ENCODE measurements at places on chromosomes 3 and 15.
A peak's percentile ranks its signal among the peaks of the same experiment; 100 is the strongest.

DNA sequence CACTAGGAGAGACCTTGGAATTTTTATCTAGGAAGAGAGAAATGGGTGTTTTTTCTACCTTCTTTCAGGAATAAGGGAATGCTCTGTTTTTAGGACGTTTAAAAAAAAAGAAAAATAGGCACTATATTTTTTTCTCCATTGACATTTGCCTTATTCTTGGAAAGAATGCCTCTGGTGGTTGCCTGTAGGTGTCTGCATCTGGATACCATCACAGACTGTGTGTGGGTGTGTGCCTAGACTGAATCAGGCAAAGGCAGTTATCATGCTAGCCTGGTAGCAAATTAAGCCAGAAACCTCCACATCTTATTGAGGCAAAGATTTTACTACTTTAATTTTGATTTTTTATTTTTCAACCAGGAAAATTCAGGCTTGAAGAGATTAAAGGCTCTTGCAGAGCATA is 513.6 kb upstream of the KCNMB2 start:
- DNase-seq, result no peak

GRCh38 chr15:85976986-85977385 is 102.7 kb upstream of the AGBL1 start:
- DNase-seq, result peak; percentile 14

- DNase-seq, result no peak
Measured at GRCh38 chr3:146178006-146178689, 17.2 kb upstream of the PLOD2 start.

DNA sequence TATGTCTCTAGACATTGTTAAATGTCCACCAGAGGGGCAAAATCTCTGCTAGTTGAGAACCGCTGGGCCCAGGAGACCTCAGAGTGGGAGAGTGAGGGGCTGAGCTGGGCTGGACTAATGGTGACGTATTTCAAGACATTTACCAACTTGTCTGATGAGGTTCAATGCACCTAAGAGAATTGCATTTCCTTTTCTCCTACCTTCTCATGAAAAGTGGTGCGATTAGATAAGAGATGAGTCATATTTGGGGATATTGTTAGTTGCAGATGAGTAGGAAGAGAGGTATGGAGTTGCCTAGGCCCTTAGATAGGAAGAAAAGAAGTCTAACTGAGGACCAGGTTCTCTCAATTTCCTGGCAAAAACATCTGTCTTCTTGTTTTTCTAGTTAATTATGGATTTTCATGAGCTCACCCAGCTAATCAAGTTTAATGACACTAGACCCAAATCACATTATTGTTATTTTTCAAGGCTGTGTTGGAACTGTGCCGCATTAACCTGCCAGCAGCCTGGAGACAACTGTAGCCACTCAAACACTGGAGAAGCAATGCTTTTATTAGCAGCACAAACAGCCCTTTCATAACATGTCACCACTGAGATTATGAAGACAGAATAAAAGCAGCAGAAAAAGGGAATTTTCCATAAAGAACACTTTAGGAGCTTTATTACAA is 144.2 kb downstream of the PDCD6IP start:
- DNase-seq, result no peak

DNA sequence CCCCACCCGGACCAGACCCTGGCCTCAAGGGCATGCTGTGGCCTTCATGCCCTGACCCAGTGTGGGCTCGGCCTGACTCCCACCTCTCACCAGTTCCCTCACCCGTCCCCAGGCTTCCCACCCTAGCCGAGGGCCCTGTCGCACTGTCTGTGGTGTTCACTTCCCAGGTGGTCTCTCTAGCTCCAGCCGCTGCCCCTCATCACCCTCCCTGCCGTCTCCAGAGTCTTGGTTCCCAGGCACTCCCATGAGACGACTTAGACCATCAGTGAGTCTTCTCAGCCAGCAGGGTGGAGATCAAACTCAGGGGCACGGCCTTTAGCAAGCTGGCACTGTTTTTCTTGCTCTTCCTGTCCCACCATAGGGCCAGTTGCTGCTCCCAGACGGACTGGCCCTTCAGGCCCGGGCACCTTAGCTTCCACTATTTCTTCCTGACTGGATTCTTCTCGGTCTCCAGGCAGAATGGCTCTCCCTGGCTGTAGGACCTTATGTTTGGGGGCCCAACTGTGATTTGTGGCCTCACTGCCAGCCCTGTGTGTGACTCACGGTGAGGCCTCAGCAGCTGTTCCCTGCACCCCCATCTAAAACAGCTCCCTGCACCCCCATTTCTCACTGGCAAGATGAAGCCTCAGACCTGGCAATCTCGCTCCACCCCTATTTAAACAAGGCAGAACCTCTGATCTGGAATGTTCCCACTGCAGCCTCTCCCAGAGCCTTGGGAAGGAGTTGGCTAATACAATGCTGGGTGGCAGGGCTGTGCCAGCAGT is 9.4 kb upstream of the PCSK6 start:
- no peak for DNase-seq

GRCh38 chr15:55283379-55284147 is 6.0 kb downstream of the RAB27A start:
- no peak for DNase-seq

GRCh38 chr15:93087825-93088199 is 1.2 kb downstream of the RGMA start:
- peak; percentile 39 for DNase-seq

GRCh38 chr15:72288796-72289596 is 16.6 kb upstream of the PARP6 start:
- DNase-seq, result no peak

GRCh38 chr3:160009525-160009924 is 20.9 kb downstream of the IL12A start:
- no peak for DNase-seq

GRCh38 chr3:186254676-186255650 is 107.1 kb downstream of the DGKG start:
- DNase-seq, result no peak

DNA sequence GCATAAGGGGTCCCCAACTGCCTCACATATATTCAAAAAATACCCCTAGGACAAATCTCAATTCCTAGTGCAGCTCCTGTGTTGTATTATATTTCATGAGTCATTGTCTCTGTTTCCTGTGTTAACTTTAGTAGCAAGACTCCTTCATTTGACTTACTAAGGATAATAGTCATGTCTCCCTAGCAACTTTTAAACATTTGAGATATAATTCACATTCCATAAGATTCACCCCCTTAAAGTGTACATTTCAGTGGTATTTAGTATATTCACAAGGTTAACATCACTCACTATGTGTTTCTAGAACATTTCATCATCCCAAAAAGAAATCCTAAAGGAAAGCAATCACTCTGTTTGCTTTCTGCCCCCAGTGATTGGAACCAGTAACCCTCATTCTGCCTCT is 121.3 kb upstream of the WNT7A start:
- DNase-seq, result no peak

- DNase-seq, result peak; percentile 84
Measured at GRCh38 chr15:62618432-62618831, 424.1 kb upstream of the TPM1 start.

DNA sequence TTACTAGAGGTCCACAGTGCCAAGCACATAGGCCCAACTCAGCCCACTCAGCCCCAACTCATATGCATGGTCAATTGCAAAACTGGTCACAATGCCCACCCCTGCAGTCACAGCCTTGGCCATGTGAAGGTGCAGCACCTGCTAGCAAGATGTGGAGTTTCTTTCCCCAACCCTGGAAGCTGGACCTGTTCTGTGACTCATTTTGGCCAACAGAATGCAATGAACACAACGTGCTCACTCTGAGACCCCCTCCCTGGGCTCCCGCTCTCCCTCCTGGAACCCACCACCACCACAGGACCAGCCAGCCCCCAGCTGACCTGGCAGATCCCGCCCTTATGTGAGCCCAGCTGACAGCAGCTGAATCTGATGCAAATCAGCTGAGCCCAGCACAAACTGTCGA is 34.4 kb downstream of the ALDH1L1 start:
- no peak for DNase-seq

DNA sequence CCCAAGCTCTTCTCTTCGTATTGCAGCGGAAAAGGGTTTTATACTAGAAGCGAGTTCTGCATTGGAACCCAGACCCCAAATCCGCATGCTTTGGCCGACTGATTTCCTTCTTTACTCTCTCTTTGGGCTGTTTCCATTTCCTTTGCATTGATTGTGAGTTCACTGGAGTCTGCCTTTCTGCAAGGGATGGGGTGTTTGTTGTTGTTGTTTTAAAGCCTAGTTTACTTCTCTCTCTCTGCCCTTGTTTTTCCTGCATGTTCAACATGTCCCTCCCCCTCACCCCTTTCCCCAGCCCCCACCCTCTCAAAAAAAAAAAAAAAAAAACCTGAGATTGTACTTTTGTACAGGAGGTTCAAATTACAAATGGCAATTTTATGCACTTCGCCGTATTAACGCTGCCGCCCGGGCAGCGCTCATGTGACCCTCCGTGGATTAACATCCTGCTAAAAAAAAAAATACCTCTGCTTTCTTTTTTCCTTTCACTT is 2.2 kb downstream of the NR2F2 start:
- no peak for DNase-seq

GRCh38 chr3:127730666-127731295 is 58.0 kb downstream of the ABTB1 start:
- no peak for DNase-seq

- DNase-seq, result no peak
Measured at GRCh38 chr3:197549261-197549885, 6.4 kb downstream of the BDH1 start.

- no peak for DNase-seq
Measured at GRCh38 chr3:94673876-94674275, 611.0 kb downstream of the NSUN3 start.

- no peak for DNase-seq
Measured at GRCh38 chr3:159731254-159731653, 257.4 kb upstream of the IL12A start.

DNA sequence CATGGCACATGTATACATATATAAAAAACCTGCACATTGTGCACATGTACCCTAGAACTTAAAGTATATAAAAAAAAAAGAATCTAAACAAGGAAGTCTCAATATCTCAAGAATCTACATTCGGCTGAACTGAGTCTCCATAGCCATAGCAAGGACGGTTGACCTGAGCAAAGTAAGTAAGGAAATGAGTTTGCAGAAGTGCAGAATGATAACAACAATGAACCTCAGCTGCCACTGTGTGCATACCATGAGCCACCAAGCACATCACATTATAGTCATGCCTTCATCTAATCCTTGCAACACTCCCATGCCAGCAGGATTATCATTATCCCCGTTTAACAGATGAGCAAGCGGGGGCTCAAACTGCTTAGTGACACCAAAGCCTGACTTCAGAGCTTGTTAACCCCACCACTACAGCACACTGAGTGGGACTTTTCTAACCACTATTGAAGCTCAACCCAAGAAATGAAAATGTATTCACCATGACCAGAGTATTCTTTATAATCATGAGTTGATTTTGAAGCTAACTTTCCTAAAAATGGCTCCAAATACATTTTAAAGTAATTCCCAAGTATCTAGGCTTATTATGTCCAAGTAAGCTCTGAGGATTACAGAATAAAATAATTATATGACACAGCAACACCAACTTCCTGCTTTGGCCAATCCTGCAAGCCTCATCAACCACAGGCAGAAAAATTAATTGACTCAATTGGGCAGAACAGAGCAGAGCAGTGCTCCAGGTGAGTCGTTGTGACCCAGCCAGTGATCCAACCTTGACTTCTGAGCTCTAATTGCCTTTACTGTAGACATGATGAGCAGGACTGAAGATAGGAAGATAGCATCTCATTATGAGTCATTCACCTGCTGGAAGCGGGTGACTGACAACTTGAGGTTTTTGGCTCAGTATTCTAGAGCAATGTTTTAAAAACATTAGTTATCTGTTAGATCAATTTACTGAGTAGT is 47.3 kb upstream of the IL12A start:
- DNase-seq, result no peak

DNA sequence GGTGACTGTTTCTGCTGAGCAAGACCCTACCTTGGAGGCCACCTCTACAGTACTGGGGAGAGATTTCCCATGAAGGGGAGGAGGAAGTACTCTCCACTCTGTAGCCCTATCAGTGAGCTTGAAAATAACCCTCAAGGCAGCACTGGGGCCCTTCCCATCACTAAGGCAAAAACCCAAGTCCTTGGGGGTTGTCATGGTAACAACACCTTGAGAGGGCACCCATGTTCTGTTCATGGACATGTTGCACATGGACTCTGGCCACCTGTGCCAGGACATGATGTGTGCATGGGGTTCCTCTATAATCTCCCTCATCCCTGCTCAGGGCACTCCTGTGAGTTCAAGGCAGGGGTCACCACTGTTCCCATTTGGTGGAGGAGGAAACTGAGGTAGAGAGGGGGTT is 10.9 kb upstream of the CDC25A start:
- DNase-seq, result no peak
